ENCODE measurements at places on chromosomes 4 and X.

DNA sequence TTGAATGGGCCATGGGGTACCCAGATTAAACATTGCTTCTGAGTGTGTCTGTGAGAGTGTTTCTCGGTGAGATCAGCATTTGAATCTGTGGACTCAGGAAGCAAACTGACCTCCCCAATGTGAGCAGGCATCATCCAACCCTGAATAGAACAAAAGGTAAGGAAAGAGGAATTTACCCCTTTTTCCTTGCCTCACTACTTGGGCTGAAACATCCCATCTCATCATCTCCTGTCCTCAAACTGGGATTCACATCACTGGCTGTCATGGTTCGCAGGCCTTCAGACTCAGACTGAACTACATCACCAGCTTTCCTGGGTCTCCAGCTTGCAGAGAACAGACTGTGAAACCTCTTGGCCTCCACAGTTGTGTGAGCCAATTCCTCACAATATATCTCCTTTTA, 47.1 kb downstream of the TEC start:
- DNase-seq, result no peak

GRCh38 chr4:41446391-41446790, 91.6 kb upstream of the LIMCH1 start:
- DNase-seq, result no peak

DNA sequence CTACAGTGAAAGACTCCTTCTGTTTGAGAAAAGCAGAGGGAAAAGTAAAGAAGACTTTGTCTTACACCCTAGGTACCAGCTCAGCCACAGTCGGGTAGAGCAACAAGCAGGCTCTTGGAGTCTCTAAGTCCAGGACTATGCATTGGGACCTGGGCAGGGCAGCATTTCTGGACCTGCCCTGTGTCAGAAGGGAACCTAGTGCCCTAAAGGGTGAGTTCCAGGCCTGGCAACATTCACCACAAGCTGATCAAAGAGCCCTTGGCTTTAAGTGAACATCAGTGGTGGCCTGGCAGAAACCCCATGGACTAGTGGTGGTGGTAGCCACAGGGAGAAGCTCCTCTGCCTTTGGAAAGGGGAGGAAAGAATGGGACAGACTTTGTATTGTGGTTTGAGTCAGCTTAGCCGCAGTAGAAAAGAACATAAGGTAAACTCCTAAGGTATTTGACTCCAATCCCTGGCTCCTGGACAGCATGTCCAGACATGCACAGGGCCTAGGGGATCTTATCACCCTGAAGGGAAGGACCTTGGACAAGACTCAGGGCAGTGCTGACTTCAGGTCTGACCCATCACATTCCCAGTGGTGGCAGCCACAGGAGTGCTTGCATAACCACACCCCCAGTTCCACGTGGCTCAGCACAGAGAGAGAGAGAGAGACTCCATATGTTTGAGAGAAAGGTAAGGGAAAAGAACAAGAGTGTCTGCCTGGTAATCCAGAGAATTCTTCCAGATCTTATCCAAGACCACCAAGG, 32.6 kb downstream of the CCDC158 start:
- no peak for DNase-seq

GRCh38 chrX:49970674-49971073, 48.3 kb downstream of the CLCN5 start:
- no peak for DNase-seq

GRCh38 chr4:140943486-140944198, 187.5 kb upstream of the TBC1D9 start:
- no peak for DNase-seq

GRCh38 chr4:67883458-67883857, 344 bp downstream of the TMPRSS11D start:
- no peak for DNase-seq

DNA sequence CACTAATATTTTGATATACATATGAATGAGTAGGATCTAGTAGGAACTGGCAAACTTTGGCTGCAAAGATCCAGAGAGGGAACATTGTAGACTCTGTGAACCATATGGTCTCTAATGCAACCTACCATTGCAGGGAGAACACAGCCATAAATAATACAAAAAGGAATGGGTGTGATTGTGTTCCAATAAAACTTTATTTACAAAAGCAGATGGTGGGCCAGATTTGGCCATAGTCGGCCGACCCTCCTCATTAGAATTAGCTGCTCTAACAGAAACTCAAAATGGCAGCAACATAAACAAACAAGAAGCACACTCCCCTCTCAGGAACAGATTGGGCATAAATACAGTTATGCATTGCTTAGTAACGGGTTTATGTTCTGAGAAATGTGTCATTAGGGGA, 198.1 kb upstream of the RBPJ start:
- no peak for DNase-seq

- DNase-seq, result no peak
Measured at GRCh38 chr4:79747252-79747651, 325.8 kb downstream of the ANTXR2 start.

GRCh38 chr4:89879215-89879614, 15.4 kb upstream of the MMRN1 start:
- DNase-seq, result no peak

- DNase-seq, result no peak
Measured at GRCh38 chr4:100042235-100042634, 92.2 kb upstream of the H2AZ1 start.

DNA sequence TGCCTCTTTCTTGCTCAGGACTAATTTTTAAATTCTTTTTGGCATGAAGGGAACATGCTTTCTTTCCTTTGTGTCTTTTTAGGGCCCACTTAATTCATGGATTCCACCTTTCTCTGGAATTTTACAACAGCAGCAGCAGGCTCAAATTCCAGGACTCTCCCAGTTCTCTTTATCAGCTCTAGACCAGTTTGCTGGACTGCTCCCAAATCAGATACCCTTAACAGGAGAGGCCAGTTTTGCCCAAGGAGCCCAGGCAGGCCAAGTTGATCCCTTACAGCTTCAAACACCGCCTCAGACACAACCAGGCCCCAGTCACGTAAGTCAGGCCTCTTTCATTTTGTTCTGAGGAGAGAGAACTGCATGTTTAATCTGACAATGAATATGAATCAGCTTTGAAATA, 2.3 kb downstream of the ODAM start:
- DNase-seq, result no peak

DNA sequence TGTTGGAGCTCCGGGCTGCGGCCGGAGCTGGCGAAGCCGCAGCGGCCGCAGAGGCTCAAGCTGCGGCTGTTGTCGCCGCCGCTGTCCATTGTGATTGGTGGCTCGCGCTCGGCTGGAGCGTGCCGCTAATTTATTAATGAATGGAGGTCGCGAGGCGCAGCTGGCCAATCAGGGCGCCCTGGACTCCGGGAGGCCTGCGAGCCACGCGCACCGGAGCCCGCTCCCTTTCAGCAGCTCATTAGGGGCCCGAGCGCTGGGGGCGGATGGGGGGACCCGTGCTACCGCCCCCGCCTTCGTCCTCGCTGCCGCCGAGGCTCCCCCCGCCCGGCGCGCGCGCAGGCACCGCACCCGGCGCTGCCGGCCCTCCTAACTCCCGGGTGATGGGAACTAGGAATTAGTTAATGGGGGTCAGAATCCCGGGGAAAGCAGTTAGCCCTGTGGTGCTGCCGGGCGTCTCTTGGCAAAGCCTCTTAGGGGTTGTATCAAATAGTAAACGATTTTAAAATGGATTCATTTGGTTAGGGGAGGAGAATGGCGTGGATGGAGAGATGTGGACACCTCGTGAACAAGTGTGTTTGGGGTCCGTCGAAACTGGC, 589 bp upstream of the NEUROG2 start:
- no peak for DNase-seq

GRCh38 chrX:132257116-132257515, 37.9 kb upstream of the RAP2C start:
- no peak for DNase-seq

GRCh38 chr4:36317721-36318120, 36.3 kb downstream of the DTHD1 start:
- no peak for DNase-seq

GRCh38 chrX:42943051-42943974, 165.3 kb upstream of the PPP1R2C start:
- DNase-seq, result no peak

DNA sequence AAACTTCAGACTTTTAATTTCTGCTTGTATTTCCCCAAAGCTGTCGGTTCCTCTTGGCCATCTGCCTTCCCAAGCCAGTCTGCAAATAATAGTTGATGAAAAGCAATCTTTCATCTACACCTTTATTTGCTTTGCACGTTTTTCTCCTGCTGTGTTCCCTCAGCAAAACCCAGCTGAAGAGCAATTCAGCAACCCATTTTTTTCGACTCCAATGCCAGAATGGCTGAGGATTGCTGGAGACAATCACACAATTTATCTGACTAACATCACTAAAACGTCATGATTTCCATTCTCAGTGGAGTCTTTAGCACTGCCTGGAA, 94.3 kb downstream of the GPRIN3 start:
- no peak for DNase-seq
